ENCODE measurements at places on chromosomes 4 and X.

DNA sequence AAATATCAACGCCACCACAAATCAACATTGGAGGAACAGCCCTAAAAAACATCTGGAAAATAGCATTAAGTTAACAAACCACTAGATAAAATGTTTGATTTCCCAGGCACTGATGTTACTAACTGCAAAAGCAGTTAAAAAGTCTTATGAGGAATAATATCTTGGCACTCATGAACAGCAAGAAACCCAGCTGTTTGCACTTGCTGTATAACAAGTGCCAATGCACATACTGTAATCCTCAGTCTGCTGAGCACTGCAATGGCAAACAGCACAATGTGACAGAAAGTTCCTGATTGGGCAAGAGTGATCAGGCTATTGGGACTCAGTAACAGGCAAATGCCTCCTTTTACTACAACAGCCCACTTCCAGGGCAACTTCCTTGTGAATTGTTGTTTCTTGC, 20.8 kb upstream of the SEC24B start:
- no peak for DNase-seq

- peak; percentile 14 for DNase-seq
Observed at GRCh38 chr4:72701987-72702819, 133.2 kb upstream of the ADAMTS3 start.

- DNase-seq, result no peak
Observed at GRCh38 chr4:108047199-108047598, 57.5 kb downstream of the HADH start.

DNA sequence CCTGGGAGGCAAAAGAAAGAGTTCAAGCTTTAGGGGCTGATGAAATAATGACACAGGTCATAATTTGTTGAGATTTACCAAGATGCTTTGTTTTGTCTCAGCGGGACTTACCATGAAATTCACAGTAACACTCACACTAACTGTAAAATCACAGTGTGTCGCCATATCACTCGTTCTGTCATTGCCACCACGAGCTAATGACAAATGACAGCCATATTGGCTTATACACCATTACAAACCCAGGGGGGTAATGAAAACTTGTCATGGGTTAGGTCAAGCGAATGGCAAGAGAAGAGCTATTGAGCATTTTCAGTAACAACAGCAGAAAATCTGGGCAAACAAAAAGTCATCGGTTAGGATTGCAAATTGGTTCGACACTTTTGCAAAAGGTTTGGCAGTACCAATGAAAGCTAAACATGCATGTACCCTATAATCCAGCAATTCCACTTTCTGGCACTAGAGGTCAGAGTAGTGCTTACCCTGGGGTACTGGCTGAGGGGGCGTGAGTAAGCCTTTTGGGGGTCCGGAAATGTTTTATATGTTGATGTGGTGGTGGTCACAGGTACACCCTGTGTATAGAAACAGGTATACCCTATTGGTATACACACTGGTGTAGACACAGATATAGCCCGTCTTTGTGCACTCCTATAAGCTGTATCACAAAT, 83.9 kb upstream of the RAI2 start:
- DNase-seq, result peak; percentile 6

GRCh38 chr4:174503079-174503715, 19.1 kb downstream of the HPGD start:
- DNase-seq, result no peak

- no peak for DNase-seq
Observed at GRCh38 chrX:104335756-104336155, 81.0 kb upstream of the ESX1 start.

DNA sequence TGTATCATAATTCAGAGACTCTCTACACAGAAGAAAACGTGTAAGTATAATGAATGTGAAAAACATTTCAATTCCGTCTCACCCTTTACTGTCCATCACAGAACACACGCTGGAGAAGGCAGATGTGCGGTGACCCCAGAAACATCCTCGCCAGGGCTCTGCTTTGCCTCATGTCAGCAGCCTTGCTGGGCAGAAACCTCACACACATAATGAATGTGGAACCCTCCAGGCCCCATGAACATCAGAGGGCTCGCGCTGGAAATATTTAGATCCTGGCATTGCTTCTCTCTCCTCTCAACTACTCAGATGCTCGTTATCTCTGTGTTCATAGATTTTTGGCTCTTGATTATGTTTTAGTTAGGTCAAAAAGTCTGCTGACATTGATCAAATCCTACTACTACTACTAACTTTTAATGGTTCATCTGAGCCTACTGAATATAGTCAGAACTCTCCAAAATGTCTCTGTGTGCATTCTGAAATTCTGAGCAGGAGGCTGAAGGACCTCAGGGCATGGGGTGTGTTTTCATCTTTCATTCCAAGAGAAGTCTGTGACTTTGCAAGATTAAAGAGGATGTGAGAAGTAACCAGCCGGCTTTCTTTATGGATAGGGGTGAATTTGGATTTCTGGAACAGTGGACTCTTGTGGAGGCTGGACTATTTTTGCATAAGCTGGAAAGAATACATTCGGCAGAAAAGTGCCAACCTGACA, 27.0 kb downstream of the SMIM43 start:
- DNase-seq, result no peak

DNA sequence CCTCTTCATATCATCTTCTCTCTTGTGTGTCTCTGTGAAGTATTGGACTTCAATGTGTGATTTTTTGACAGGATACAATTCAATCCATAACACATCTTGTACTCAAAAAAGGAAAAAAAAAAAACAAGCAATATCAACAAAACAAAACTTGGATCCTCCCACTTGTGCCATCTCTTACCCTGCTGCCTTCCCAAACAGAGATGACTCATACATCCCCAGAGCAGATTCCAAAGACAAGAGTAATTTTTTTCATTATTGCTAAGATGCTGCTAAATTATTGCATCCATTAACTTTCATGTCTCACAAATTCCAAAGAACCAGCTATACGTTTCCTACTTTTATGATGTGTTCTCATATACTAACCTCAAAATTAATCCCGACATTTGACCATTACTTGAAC, 479.2 kb downstream of the GBA3 start:
- DNase-seq, result no peak

DNA sequence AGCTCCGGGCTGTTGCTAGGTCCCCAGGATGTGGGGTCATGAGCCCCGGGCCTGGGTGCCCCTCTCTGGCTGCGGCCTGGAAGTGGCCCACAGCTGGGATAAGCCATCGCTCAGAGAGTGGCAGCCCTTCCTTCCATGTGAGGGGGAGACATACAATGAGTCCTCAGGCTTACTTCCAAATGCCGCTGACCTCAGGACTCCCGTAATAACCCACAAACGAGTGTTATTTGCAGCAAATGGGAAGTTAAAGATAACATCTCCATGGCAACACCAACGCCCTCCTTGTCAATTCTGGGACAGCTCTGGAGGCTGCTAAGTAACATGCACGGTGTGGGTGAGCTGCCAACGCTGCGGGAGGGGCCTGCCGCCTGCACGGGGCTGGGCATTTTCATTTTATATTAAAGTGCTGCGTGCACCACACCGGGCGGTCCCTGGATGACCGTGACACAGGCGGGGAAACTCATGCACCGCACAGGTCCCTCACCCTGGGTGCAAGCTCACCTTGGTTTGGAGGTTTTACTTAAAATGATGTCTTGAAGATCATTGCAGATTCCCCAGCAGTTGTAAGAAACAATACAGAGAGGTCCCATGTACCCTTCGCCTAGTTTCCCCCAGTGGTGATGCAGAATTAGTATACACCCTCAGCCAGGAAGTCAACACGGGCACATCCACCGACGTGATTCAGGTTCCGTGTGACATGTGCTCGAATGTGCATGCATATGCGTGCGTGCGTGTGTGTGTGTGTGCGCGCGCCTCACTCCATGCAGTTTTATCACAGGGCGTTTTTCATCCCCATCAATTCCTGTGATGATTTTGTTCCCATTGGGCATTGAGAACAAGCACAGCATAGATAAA, 79.4 kb downstream of the ABLIM2 start:
- DNase-seq, result no peak

DNA sequence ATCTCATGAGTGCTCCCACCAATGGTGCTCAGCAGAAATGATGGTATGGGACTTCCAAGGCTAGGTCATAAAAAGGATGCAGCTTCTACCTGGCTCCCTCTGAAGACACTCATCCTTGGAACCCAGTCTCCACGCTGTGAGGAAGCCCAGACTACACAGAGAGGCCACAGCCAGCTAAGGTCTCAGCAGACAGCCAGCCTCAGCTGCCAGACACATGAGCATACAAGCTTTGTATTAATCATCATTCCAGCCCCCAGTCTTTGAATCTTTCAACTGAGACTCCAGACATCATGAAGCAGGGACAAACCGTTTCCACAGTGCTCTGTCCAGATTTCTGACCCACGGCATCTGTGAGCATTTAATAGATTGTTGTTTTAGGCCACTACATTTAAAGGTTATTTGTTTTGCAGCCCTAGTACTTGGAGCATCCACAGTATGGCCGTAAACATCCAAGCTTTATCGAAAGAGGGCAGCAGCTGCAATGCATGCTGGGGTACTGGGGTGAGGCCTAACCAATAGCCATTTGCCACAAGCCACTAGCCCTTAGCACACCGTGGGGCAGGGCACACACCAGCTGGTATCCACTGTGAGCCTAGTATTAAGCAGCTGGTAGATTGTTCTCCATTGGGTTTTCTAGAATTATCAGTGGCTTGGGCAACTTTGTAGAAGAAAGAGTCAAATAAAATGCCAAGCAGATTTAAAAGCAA, 449.1 kb downstream of the BCOR start:
- no peak for DNase-seq

GRCh38 chrX:17405225-17405969, 30.4 kb downstream of the NHS start:
- no peak for DNase-seq

DNA sequence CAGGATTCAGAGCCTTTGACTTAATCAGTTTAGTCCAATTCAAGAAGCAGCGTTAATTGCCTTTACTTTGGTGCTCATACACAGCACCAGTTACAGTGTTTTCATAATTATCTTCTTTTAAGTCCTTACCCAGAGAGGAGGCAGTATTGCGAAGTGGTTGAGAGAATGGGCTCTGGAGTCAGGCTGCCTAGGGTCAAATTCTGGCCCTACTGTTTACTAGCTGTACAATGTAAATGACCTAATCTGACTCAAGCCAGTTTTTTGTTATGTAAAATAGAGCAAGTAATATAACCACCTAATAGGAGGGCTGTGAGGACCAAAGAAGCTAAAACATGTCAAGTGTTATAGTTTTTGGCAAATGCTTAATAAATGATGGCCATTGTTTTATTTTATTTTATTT, 27.6 kb downstream of the WDR44 start:
- no peak for DNase-seq

DNA sequence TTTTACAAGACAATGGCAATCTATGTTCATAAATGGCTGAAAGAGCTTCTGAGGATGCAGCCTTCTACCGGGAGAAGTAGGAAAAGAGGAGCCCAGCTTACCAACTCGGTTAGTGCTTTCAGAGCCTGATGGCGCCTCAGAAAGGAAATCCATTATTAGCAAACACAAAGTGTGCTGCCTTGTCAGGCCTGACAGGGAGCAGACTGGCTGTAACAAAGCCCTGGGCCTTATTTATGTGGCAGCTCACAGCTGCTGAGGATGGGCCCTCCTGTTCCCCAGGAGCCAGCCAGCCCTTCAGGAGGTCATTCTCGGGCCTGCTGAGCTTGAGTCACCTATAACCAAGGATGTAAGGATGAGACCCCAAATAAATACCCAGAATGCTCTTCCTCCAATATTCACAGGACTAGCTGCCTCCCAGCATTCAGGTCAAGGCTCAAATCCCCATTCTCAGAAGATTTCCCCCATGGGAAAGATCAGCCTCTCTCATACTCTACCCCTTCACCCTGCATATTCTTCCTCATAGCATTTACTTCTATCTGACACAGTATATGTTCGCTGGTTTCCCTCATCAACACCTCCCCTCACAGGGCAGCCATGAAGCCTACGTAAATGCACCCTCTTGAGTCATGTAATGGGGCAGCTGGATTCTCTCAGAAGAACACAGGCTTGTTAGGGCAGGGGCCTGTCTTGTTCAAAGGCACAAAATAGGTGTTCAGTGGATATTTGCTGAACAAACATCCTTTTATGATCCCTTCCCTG, 227.0 kb upstream of the RASGEF1B start:
- DNase-seq, result no peak

DNA sequence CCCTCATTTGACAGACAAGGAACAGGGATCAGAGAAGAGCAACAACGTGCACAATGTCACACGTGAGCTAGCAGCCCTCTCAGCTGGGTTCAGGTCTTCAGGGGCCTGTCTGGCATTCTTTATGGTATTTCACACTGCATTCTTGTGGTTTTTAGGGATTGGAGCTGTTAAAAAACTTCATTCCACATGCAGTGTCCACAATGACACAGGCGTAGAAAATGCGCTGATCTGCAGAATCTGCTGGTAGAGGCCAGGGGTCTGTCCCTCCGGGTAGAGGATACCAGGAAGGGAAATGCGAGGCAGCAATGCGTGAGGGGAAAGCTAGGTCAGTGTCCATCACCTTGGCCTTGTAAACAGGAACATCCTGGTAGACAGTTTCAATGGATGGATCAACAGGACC, 36.6 kb downstream of the MAP7D3 start:
- no peak for DNase-seq

DNA sequence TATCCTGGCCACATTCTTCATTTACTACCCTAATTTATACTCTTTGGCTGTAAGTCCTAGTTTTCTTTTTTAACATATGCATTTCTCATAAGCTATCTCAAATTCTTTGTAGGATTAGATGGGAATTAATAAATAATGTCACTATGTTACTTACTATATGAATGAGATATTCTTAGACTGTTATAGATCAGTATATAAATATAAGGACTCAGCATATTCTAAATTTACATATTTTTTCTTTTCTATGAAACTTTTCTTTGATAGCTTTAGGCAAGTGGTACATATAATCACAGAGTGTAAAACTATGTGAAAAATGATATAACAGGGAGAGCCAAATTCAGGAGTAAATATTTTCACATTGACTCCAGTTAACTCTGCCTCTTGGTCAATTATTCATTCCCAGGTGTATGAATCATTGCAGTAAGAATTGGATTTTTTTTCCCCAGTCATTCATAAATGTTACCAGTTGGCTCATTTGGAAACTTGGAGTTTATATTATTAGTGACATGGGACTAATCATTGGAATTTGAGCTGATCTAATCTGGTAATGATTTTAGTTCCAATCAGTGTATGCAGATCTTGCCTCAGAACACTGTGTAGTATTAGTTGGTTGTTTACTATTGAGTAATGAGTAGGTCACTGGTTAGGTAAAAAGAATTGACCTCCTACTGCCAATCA, 25.3 kb downstream of the FHIP1A start:
- no peak for DNase-seq

DNA sequence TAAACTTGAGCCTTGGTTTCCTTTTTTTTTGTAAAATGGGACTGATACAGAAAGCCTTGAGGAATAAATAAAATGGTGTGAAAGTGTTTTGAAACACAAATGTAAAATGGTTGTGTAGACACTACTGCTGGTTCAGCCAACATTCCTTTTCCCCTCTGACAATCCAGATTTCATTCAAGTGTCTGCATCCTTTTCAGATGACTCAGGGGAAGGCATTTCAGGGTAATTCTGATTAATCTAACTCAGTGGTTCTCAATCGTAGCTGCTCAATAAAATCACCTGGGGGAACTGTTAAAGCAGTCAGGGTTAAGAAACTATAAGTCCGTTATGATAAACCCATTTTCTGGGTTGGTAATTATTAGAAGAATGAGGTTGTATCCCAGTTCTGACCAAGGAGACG, 4.6 kb downstream of the ARHGAP10 start:
- no peak for DNase-seq
